ENCODE measurements at places on chromosomes 3 and 15.

- DNase-seq: no peak
These were observed 31.1 kb upstream of the CCDC174 start for GRCh38 chr3:14620512-14620911.

GRCh38 chr15:78033864-78034263 is 43.6 kb downstream of the TBC1D2B start:
- DNase-seq: no peak

- DNase-seq: no peak
These were observed 45.0 kb downstream of the MYO5A start for GRCh38 chr15:52483707-52484106.

DNA sequence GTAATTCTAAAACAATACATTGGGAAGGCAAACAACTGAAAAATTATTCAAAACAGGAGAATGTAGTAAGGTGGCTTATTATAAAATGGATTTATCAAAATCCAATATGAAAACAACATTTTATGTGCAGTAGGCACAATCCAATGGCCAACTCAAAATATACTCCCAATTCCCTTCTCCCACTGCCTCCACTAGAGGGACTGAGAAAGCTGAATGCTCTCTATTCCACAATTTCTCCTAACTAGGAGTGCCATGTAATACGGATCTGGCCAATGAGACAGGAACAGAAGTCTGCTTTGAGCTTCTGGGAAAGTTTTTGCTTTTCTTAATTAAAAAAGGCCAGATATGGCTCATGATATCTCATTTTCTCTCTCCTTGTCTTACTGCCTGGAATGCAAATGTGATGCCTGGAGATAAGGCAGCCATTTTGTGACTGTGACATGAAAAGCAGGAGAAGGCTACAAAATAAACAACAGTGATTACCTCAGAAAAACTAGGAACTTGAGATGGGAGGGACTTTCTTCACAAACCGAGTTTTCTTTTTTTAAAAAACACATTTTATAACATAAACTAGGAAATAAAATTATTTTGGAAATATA is 18.8 kb upstream of the VGLL4 start:
- peak; percentile 36 for DNase-seq

DNA sequence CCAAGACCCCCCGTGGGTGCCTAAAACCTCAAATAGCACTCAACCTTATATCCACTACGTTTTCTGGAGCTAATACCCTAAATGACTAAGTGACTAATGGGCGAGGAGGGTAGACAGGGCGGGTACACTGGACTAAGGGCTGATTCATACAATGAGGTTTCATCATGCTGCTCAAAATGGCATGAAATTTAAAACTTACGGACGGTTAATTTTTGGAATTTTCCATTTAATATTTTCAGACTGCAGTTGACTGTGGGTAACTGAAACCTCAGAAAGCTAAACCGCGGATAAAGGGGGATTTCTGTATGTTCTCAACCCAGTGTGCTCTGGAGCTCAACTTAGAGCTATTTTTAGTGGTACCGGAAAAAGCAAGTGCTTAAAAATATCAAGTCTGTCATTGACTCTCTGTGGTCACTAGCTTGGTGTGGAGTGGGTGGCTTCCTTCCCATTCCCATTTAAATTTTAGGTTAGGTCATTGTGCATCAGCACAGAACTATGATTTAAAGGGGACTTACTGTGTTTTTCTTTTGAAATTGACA is 72.9 kb downstream of the LRRC28 start:
- peak; percentile 94 for DNase-seq

DNA sequence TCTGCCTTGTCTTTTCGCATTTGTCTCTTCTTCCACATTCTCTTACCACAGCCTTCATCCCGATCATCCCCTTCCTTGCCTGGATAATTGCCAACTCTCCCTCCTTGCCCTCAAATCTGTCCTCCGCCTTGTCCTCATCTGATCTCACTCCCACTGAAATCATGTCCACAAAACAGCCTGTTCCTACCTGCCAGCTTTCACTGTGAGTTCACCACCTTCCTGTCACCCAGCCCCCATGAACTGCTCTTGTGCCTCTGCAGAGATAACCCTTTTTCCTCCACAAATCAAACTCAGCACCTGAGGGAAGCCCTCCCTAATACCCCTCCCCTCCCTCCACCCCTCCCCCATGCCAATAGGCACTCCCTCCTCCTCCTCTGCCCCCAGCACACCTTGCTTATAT is 4.8 kb upstream of the ADCY5 start:
- no peak for DNase-seq

- DNase-seq: no peak
These were observed 317.1 kb downstream of the EPHA6 start for GRCh38 chr3:97131476-97131875.

- no peak for DNase-seq
These were observed 63.5 kb upstream of the KLF13 start for GRCh38 chr15:31262901-31263671.

- DNase-seq: no peak
These were observed 60.7 kb downstream of the CAPN7 start for GRCh38 chr3:15266510-15267376.

- DNase-seq: no peak
These were observed 5.6 kb upstream of the AP3S2 start for GRCh38 chr15:89899295-89899945.

- DNase-seq: no peak
These were observed 23.2 kb downstream of the EAF1 start for GRCh38 chr3:15450438-15451215.

GRCh38 chr3:193909387-193909786 is 226.6 kb upstream of the HES1 start:
- DNase-seq: no peak

- no peak for DNase-seq
These were observed 1037.9 kb downstream of the ROBO1 start for GRCh38 chr3:78729946-78730345.

GRCh38 chr3:134057654-134058110 is 28.0 kb upstream of the SLCO2A1 start:
- DNase-seq: no peak

- no peak for DNase-seq
These were observed 42.2 kb downstream of the TM2D3 start for GRCh38 chr15:101609742-101610610.

DNA sequence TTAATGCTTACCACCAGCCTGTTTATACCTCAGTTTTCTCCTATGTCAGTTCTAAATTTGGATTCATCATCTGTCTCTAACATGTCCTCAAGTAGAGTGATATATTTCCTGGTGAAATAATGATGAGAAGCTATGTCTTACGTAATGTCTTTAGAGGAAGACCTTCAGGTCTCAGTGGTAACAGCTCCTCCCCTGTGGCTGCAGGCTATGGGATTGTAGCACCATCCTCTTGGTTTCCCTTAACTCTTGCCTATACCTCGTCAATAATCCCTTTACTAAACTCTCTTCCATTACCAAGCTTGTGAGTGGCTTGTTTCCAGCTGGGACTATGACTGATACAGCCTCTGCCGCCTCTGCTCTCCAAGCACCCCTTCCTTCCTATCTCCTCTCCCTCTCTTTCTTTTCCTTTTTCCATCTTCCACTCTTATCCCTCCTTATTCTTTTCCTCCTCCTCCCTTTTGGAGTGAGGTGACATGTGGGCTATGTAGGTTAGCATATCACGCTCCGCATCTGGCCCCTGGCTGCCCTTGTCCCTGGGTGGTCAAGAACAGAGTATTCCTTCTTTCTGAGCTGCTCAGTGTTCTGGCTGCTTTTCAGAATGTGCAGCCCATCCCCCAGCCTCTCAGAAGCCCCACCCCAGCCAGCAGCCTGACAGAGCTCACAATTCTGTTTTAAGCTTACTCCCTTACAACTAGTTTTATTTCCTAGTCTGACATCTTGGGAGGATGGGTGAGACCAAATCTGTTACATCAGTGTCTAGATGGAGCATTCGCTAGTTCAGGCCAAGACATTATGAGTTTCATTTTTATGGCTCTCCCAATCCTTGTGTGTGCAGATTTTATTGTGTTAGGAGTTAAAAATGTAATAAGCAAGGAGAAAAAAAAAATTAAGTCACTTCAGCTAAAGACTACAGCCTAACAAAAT is 75.0 kb upstream of the RNU6-1 start:
- DNase-seq: no peak

GRCh38 chr3:181757694-181758306 is 46.1 kb downstream of the SOX2 start:
- DNase-seq: no peak

DNA sequence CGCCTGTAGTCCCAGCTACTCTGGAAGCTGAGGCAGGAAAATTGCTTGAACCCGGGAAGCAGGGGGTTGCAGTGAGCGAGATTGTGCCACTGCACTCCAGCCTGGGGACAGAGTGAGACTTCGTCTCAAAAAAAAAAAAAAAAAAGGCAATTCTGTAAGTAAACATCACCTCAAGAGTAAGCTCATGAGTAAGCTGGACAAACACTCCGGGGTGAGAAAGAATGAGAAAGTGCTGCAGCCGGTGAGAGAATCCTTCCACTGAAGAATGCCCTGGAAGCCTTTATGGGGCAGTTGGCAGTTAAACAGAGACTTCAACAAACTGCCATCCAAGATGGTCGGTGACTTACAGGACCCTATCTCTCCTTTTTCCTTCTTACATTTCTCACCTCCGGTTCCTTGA is 47.5 kb downstream of the FEZF2 start:
- DNase-seq: no peak

GRCh38 chr3:67291287-67292252 is 293.5 kb downstream of the KBTBD8 start:
- no peak for DNase-seq

DNA sequence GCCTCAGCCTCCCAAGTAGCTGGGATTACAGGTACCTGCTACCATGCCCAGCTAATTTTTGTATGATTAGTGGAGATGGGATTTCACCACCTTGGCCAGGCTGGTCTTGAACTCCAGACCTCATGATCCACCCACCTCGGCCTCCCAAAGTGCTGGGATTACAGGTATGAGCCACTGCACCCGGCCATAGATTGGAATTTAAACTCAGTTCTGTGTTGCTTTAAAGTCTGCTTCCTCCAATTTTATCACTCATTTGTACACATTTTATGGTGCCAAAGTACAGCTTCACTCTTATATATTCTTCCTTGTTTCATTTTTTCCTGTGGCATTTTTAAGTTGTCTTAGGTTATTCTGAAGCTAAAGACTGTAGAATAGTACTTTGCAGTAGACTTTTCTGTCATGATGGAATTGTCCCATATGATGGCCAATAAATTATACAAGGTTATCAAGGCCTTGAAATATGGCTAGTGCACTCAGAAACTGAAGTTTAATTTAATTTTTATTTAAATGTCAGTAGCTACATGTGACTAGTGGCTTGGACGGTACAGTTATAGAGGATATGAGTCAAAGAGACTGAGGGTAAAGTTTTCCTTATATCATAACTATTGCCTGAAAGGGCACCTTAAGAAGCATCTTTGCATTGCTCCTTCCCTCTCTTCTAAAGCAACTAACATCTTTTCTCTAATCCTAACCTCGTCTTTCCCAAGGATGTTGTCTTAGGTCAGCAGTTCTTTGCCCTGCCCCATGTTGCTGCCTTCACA is 28.1 kb downstream of the ATP11B start:
- DNase-seq: peak; percentile 3

DNA sequence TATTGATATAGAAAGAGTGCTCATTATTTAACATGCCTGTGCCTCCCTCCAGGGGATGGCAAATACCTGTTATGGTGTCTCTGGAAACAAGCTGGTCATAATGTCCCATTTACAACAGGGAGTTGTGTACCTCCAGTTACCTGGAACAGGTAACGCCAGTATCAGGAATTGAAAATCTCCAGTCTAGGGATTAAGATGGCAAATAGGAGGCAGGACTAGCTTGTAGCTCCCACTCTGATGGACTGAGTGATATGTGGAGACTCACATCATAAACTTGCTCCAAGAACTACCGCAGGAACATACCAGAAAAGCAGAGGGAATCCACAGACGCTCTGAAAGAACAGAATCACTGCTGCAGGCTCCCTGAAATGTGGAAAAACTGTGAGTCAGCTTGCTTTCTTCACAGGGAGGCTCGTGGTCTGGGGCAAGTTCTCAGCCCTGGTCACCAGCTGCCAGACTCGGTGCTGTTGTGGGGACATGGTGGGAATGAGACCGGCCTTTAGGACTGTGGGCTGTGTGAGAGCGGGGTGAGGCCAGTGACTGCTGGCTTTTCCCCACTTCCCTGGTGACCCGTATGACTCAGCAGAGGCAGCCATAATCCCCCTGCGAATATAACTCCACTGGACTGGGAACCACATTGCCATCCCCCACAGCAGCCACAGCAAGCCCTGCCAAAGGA is 97.4 kb downstream of the KCNAB1 start:
- no peak for DNase-seq

DNA sequence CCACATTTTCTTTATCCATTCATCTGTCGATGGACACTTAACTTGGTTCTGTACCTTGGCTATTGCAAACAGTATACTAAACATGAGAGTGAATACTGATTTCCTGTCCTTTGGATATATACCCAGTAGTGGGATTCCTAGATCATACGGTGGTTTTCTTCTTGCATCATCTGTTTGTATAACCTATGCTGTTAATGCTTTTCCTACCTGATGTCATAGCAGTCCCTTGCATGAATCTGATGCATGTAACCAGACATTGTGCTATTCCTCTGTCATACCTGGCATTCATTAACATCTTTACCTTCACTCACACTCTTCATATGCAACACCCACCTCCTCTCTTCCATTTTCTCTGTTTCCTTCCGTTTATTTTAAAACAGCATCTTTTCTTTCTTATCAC is 185.2 kb downstream of the KLHL25 start:
- no peak for DNase-seq

DNA sequence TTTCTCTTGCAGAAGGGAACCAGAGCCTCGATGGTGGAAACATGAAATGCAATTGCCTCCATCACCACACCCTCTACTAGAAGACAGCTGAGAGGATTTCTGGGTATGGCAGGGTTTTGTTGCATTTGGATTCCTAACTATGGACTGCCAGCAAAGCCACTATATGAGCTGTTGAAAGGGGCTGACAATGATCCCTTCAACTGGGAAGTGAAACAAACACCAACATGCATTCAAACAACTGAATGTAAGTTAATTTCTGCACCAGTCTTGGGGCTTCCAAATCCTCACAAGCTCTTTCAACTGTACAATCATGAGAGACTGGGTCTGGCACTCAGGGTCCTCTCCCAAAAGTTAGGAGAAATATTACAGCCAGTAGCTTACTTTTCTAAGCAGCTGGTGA is 116.7 kb upstream of the PLCL2 start:
- DNase-seq: no peak

GRCh38 chr15:29934251-29934650 is 112.0 kb upstream of the TJP1 start:
- DNase-seq: no peak

- no peak for DNase-seq
These were observed 71.7 kb downstream of the TTBK2 start for GRCh38 chr15:42848846-42849245.

GRCh38 chr3:160893207-160893606 is 137.2 kb downstream of the PPM1L start:
- no peak for DNase-seq

GRCh38 chr3:14852717-14853116 is 34.0 kb downstream of the FGD5 start:
- DNase-seq: no peak

DNA sequence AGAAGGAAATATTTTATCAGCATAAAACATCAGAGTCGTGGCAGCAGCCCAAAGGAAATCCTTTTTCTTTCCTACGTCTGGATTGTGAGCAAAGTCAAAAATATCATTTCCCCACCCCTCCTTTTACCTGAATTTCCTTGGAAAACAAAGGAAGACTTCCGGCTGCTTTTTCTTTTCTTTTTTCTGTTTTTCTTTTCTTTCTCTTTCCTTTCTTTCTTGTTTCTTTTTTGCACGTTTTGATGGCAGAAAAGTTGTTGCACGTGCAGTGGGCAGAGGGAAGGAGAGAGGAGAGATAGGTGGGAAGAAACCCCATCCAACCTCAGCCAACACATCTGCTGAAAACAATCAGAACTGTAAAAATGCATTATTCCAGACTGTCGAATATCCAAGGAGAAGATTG is 544 bp upstream of the MYO1E start:
- no peak for DNase-seq

Data from RKO (cell line).